NCI-H1092 treated with DMSO at 0.1 percent for 48 hours (cell line): ENCODE measurements at places on chromosomes 3 and 15.
A peak's percentile ranks its signal among the peaks of the same experiment; 100 is the strongest.

GRCh38 chr15:79432345-79433275 is 474 bp downstream of the MINAR1 start:
- no peak for DNase-seq

- DNase-seq: no peak
Measured at GRCh38 chr15:38761681-38762080, 197.1 kb upstream of the RASGRP1 start.

DNA sequence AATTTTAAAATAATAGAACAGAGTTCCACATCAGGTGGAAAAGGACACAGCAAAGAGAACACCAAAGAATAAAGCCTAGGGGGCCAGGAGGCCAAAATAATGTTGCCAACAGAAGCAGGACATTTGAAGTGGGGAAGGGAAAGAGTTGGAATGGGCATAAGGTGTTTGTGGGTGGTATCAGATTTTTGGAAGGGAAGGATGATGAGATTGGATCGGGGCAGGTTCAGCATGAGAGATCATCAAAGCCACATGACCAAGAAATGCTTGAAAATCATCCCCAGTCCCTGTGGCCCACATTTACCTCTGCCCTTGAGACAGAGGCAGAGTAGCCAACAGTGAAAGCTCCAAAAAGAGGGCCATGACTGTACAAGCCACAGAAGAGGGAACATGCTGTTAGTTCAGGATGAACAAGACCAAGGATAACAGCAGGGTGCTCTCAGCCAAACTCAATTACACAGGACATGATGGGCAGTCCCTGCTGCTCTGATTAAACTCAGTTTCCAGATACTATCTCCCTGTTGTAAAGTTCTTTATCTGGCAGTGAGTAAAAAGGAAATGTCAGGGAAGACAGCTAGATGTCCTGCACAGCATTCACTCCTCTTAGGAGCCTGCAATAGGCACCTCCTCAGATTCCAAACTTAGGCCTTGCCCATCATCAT is 32.5 kb downstream of the RAB27A start:
- DNase-seq: no peak

GRCh38 chr3:55122312-55122711 is 194.5 kb upstream of the LRTM1 start:
- no peak for DNase-seq

DNA sequence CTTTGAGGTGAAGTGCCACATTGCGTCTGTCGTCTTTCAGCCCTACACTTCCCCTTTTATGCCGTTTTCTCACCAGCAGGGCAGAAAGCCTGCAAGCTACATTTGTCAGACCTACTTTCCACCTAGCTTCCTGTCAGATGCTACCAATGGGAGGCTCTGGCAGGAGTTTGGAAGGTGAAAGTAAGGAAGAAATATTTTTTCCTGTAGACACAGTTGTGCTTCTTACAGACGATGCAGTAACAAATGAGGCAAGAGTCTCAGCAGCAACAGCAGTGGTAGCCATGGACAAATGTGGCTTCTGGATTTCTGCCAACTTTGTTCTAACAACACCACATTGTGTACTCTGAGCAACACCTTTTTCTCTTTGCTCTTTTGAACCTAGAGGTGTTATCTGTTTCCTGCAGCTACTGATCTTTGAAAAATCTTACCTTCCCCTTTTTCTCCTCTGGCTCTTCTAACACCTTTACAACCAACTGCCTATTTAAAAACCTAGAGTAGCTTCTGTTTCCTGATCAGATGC is 70.6 kb upstream of the STT3B start:
- no peak for DNase-seq

- no peak for DNase-seq
Measured at GRCh38 chr3:115977866-115978265, 354.6 kb downstream of the GAP43 start.

DNA sequence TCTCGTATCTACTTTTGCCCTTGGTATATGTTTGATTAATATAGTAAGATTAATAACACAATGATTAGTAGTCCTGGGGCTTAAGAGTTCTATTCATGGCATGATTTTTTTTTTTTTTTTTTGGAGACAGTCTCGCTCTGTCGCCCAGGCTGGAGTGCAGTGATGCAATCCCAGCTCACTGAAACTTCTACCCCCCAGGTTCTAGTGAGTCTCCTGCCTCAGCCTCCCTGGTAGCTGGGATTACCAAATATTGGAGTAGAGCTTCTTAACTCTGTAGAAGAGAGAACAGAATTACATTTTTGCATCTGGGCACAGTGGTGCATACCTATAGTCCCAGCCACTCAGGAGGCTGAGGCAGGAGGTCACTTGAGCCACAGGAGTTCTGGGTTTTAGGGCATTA is 58.9 kb downstream of the RAB7A start:
- no peak for DNase-seq

- no peak for DNase-seq
Measured at GRCh38 chr15:32864051-32864450, 146.2 kb downstream of the GREM1 start.

GRCh38 chr3:52551118-52551517 is 14.7 kb downstream of the UQCC5 start:
- DNase-seq: no peak

- DNase-seq: peak; percentile 43
Measured at GRCh38 chr3:142888481-142889211, at the start of gene PCOLCE2. TSS of gene PCOLCE2 (minus strand) at chr3:142889083. CDS start at chr3:142888896, 187 bp downstream.

GRCh38 chr3:170056710-170057454 is 19.1 kb downstream of the GPR160 start:
- DNase-seq: no peak

- DNase-seq: no peak
Measured at GRCh38 chr3:95168526-95168925, 1105.7 kb downstream of the NSUN3 start.

DNA sequence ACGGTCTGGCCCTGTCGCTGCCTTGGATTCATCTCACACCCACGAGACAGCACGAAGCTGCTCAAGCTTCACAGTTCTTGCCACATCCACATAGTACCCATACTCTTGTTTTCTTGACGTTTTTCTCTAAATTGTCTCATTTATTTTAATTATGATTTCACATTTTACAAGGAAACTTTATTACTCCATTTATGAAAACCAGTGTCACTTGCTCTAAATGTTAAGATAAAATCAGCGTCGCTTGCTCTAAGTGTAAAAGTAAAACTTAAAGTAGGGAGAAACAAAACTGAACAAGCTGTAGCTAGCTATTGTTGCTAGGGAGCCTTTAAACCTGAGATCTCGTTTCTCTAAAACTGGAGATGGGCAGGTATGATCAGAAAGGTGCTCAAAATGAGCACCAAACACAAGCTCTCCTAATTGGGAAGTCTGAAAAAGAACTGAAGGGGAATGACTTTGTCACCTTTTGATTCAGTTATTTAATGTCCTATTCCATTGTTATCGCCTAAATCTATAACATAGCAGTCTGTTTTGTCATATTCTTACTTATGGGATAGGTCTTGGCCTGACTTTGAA is 680 bp downstream of the IFT122 start:
- DNase-seq: peak; percentile 56

DNA sequence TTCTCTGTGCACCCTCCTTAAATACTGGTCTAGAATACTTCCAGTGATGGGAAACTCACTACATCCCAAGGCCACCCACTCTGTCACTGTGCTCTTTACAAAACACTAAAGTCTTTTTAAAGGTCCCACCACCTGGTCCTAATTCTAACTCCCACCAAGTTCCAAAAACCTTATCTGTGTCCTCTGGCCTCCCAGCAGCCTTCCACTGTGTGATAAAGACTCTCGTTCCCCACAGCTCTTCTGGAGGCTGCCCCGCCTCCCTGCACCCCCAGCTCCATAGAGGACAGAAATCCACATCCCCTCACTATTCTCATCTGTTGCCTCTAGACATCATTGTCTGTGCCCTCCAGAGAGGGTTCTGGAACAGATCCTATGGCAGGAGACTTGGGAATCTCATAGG is 276.4 kb downstream of the FAM43A start:
- no peak for DNase-seq

GRCh38 chr3:156665291-156665690 is 9.1 kb upstream of the TIPARP start:
- no peak for DNase-seq

DNA sequence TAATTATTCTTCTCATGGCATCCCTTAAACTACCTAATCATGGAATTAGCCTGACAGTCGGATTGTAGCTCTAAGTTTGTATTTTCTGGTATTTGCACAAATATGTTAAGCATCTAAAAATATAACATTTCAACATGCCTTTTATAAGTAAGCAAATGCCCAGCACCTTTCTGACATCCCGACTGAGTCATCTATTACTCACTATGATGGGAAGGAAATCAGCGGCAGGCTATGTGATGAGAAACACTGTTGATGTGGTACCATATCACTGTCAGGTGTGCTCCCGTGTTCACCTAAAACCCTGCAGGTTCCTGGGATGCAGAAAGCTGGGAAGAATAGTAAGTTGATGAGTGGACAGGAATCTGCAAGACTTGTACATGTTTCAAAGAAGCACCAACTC is 367.8 kb upstream of the IL12A start:
- no peak for DNase-seq

GRCh38 chr3:128112357-128112968 is 11.1 kb downstream of the RUVBL1 start:
- DNase-seq: no peak

DNA sequence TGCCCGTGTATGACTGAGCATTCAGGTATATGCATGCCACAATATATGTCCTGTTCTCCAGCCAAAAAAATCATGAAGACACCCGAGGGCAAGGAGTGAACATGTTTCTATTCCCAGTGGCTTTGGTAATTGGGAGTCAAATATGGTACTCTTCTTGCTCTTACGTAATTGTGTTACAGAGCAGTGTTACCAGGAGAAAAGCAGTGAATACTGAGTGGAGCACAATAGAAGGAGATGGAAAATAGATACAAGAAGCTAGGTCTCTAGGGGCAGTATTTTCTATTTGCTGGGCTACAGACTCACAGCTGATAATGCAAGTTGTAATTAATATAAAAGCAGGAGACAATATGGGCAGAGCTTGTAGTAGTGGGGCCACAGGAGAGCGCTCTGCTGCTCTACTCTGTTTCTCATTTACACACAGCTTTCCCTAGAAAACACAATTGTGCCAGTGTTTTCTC is 13.2 kb downstream of the MEIS2 start:
- no peak for DNase-seq

DNA sequence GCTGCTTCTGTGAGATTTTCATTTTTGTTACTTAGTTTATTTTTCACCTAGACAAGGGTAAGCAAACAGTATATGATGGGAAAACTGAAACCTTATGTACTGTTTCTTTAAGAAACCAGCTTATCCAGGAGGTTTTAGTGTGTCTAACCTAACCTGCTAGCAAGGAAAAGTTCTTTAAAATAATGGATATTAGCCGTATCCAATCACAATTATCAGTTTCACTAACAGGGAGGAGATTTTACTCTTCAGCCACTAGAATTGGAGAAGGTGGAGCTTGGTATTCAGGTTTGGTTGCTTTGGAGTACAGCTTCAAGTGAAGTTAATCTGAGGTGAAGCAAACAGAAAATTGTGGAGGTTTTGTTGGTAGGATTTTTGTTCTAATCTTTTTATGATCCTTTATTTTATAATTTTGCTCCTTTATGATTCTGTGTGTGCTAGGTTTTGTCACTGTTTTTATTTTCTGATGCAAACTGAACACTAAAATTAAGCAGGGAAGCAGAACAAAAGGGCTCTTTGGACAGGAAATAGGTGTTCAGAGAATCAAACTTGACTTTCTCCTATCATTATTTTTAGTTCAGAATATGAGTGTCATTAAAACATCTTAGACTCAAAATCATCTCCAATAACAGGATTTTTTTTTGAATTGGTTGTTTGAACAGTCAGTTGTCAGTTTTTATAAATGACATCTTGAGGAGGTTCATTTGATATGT is 13.0 kb downstream of the ZFAND6 start:
- peak; percentile 92 for DNase-seq

DNA sequence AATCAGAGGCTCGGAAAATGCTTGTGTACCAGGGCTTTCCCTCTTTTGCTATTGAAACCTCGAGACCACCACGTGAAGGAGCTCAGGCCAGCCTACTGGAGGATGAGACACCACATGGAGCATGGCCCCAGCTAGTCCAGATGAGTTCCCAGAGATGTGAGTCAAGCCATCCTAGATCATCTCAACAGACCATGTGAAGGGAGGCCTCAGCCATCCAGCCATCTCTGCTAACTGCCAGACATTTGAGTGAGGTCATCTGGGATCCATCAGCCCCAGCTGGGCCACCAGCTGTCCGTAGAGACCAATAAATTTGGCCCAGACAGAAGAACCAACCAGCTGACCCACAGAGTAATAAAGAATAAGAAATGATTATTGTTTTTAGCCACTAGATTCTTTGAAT is 62.8 kb upstream of the PROK2 start:
- no peak for DNase-seq

DNA sequence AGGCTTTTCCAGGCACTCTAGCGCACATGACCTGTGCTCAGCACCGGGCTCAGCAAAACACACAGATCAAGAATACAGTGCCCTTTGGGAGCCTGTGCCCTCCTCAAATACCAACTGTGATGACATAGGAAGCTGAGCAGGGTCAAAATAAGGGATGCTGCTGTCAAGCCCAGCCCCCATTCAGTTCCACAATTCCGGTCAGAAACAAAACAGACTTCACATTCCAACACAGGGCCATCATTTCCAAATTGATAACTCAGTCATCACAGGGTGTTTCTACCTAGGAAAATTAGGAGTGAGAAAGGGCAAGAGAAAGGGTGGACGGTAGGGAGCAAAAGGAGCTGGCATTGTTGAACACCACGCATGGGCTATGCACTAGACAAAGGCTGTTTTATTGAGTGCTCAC is 158.4 kb upstream of the CCDC54 start:
- no peak for DNase-seq

- no peak for DNase-seq
Measured at GRCh38 chr3:63015614-63016309, 140.5 kb upstream of the CADPS start.

DNA sequence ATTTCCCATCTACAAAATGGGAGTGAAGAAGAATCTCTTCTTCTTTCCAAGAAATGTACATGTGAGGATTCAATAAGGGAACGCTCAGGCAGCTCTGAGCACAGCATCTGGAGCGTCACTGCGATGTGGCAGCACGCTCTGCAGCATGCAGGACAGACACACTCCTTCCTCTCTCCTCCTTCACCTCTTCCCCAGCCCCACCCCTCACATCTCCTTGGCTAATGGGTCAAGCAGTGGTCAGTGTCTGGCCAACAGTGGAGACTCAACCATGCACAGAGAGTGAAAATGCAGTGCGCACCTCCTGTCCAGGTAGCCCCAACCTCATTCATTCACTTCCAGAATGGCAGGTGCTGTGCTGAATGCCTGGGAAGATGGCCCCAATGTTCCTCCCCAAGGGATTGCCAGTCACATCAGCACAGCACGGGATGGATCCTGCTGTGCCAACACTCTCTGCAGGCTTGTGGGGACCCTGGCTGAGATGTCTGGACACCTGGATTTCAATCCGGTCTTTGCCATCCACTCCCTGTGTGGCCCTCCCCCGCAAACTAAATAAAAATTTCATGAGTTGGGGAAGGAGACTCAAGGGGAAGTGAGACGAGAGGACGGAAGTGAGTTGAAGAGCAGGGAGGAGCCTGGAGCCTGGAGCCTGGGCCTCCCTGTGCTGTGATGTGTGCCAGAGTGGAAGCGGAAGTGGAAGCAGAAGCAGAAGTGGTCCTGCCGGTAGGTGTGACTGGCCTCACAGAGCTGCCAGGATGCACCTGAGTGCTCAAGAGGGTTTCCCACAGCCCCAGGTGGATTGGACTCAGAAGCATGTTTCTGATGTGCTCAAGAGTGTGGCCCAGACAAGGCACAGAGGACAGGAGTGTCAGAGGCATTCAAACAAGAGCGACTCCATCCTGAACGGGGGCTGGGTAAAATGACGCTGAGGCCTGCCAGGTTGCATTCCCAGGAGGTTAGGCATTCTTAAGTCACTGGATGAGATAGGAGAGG is 163.9 kb downstream of the SMAD6 start:
- no peak for DNase-seq

GRCh38 chr15:52348056-52348745 is 52.6 kb upstream of the MYO5C start:
- no peak for DNase-seq
